ENCODE measurements at places on chromosomes 2 and 18. TPM values are rescaled to one million over a fixed set of nuclear protein-coding genes. Genes with fewer than 3 reads are reported as not detected.

GRCh38 chr18:34929336-34929780 is 111.9 kb upstream of the MAPRE2 start:
- no peak for DNase-seq

- DNase-seq, result no peak
These were observed 160.4 kb downstream of the NUP35 start for GRCh38 chr2:183284606-183285005.

GRCh38 chr2:223095207-223095606 is 43.2 kb downstream of the KCNE4 start:
- DNase-seq, result no peak

DNA sequence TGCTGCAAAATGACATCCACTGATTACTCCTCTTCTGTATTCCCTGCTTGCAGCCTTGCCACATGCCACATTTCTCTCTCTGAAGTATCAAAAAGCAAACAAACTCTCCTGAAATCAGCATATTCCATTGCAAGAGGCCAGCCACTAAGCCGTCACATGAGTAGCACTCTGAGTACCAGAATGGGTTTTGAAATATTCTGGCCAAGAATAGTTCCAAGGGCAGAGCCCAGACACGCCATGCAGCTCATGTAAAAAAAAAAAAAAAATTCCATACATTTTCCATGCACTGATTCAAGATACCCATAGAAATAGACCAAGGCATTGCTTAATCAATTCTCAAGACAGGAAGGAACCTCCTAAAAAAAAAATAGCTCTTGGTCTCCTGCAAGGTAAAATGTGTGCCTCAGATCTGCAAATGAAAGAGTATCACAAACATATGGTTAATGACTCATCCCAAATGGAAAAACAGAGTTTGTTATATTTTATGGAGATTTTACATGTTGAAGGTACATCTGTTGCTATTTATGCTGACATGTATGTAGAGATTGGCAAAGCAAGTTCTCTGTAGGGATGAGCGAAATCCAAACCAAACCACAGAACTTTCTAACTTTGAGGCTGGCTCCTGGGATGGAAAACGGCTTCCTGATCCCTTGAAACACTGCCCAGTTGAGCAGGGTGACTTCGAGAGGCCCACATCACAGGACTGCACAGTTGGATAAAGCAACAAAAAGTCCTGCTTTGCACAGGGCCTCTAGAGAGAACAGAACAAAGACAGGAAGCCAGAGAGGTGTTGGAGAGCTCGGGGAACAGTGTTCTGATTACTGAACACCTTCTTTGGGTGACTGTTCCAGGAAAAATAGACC is 346.2 kb downstream of the ZNF521 start:
- no peak for DNase-seq

- no peak for DNase-seq
These were observed 35.0 kb downstream of the TTC32 start for GRCh38 chr2:19866771-19867170.

DNA sequence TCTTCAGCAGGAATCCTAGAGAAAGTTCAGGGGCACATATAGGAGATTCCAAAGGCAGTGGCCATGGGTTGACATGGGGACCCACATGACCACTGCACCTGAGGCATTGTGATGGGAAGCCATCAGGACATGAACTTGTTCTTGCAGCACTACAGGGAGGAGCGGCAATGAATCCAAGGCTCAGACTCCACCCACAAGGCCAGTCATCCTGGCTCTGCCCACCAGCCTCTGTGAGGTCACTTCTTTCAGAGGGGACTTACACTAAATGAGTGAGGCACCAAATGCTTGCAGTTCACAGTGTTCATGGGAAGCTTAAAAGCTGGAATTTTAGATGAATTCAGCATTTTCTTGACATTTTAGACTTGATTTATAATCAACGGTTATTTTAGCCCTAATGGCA is 254.2 kb downstream of the SETBP1 start:
- no peak for DNase-seq

- no peak for DNase-seq
These were observed 168.3 kb downstream of the PRPF40A start for GRCh38 chr2:152548996-152549395.

DNA sequence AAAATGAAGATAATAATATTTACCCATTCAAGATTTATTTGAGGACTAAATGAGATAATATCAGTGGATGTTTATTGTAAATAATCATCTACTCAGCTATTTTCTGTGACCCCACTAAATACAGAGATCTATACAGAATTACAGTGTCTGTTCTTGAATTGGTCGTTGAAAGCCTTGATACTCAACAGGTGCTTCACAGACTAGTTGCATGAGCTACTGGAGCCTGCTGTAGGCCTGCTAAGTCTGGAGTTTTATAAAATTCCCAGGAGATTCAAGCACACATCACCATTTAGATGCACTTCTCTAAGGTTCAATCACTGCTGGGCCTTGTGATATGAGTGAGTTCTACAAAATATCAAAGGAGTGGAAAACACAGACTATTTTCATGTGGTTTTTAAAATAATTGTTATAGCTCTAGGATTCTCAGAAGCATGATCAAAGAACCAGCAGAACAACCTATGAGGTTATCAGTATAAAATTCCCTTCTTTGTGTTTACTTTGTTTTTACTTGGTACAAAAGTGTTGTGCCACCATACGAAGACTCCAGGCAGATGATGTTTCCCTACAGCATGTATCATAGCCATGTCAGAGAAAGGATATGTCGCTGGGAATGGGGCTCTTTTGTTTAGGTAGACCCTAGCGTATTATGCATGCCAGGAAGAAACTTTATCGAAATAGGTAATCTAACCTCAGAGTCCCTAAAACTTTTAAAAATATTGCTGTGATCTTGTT is 7.1 kb downstream of the SULT1C4 start:
- DNase-seq, result no peak

DNA sequence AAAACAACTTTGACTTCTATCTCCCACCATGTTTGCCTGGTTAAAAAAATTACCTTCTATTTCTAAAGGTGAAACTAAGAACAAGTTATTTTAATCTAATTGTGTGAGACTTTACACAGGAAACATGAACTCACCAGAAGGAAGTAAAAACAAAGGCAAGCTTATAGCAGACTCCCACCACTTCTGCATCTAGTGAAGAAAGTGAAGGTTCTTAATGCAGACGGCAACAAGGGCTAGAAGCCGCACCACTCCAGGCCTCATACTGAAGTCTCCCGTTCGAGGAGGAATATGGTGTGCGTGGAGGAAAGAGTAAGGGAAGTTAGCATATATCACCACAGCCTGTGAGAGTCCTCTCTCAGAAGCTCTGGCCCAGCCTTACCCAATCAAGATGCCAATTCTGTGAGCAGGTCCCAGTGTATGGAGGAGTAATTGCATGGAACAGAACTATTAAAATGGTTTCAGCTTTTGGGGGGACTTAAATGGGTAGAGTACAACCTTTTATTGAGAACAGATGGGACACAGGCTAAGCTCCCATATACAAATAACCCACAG is 958.7 kb downstream of the BCL11A start:
- DNase-seq, result no peak

GRCh38 chr2:179584760-179585159 is 276.7 kb downstream of the ZNF385B start:
- DNase-seq, result no peak

GRCh38 chr2:105749583-105750400 is 5.1 kb downstream of the NCK2 start:
- no peak for DNase-seq

GRCh38 chr2:129587426-129588064 is 391.9 kb upstream of the RAB6C start:
- no peak for DNase-seq

GRCh38 chr2:193868833-193869232 is 1674.1 kb upstream of the TMEFF2 start:
- DNase-seq, result peak; percentile 84

GRCh38 chr2:45130736-45131135 is 121.5 kb upstream of the SIX2 start:
- no peak for DNase-seq

DNA sequence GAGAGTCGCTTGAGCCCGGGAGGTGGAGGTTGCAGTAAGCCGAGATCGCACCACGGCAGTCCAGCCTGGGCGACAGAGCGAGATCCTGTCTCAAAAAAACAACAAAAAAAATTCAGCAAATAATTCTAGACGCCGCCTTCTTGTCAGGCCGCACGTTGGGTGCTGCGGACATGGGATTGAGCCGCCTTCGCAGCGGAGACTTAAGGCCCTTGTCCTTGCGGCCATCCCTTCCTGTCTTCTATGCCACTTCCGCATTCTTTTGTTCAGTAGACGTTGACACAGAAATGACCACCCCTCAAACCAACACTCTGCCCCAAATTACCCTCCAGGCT is 15.8 kb downstream of the PTPN18 start:
- no peak for DNase-seq

DNA sequence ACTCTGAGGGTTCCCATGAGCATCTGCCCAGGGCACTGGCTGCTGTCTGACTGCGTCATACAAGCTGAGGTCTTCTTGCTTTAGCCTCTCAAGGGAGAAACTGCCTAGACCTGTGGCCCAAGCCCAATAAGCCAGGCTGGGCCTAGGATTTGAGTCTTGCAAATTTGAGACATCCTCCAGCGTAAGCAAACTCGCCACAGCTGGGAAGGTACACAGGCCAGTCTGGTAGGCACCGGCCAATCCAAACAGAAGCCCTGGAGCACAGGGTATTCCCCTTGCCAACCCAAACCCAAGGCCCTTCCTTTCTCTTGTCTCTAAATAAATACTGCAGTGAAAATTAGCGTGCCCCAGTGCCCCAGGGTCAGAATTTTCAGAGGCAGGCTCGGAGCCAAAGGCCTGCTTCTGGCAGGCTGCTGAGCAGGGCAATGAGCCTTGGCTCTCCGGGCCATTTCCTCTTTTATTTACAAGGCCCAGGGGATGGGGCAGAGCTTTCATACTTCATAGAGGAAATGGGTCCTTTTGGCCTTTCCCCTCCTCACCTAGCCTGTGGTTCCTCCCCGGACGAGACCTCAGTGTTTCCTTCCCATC is 33.3 kb downstream of the POLR1A start:
- DNase-seq, result peak; percentile 25

GRCh38 chr2:141522702-141523101 is 608.1 kb downstream of the LRP1B start:
- DNase-seq, result peak; percentile 58

DNA sequence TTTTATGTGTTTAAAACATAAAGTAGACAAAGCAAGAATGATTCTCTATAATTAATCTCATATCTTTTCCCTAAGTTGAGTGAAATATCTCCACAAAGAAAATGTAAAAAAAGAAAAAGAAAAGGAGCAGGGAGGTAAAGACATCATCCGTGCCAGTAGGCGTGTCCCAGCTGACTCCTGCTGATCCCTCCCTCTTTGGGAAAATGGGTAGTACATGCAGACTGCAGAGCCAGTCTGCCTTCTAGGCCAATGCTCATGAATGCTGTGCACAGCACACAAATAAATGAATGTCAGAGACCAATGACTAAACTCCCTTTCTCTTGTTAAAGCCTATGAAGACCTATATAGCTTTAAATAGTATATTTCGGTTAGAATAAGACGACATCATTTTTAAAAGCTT is 64.7 kb downstream of the RAPH1 start:
- no peak for DNase-seq

DNA sequence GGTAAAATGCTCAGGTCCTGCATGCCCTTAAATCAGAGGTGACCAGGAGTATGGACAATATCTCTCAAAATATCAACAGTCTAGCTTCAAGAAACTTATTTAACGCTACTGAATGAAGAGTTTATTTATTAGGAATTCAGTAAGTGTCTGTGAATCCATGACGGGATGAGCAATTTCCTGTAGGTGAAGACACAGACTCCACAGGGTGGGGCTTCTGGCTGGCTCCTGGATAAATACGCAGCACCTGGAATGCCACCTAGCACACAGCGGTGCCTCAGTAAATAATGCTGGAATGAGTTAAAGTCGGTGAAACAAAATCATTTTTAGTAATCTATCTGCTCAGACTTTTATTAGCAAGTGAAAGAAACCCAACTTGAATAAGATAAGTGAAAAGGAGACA is 29.4 kb upstream of the MBP start:
- no peak for DNase-seq

- no peak for DNase-seq
These were observed 81.9 kb upstream of the ZNF397 start for GRCh38 chr18:35158728-35159450.

- DNase-seq, result no peak
These were observed 15.4 kb upstream of the MSGN1 start for GRCh38 chr2:17800693-17801458.

DNA sequence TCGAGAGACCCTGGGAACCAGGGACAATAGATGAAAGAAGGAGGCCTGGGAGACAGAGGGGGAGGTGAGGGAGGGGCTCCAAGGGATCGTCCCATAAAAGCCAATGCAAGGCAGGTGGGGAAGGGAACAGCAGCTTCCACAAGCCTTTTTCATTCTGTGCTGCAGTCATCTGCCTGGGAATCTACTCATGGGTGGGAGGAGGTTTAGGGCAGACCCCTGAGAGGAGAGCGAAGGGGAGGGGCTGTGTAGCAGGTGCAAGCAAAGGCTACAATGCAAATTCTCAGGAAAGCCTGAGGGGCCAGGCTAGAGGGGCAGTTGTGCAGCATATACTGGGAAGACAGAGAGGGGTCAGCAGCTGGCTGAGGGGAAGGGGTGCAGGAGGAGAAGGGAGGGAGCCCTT is 135.4 kb downstream of the SETBP1 start:
- DNase-seq, result no peak

GRCh38 chr2:113228991-113229716 is 49.6 kb downstream of the PAX8 start:
- DNase-seq, result no peak

- DNase-seq, result no peak
These were observed 19.5 kb downstream of the ANKRD30B start for GRCh38 chr18:14767474-14767873.

GRCh38 chr2:117745537-117745936 is 69.0 kb upstream of the DDX18 start:
- no peak for DNase-seq

DNA sequence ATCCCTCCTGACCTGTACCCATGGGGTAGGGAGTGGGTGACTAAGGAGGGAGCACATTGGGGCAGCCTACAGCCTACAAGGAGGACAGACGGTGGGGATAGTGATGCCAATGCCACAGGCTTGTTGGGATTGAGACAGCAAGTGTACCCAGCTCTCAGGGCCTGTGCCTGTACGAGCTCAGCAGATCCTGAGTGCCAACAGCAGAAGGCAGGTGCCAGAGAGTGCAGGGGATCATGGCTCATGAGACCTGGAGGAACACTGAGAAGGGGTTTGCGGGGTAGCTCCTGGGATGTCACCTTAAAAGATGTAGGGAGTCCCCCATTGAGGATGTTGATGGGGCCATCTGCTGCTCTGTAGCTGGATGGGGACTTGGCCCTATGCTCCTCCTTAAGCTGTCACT is 10.3 kb upstream of the SNED1 start:
- DNase-seq, result no peak

SLC14A1 gene
- not detected for total RNA-seq

PLA2R1 gene
- not detected for total RNA-seq

SGPP2 gene
- total RNA-seq, result not detected

TTC31 gene
- total RNA-seq, result 34.6 TPM

NUP35 gene
- total RNA-seq, result 27.7 TPM

AMER3 gene
- total RNA-seq, result not detected

IL36G gene
- not detected for total RNA-seq

TRIM43 gene
- 6.3 TPM for total RNA-seq

GRHL1 gene
- 0.14 TPM for total RNA-seq

SNRNP27 gene
- 51.7 TPM for total RNA-seq

ADRA2B gene
- total RNA-seq, result not detected

SOX11 gene
- total RNA-seq, result not detected

CRYGD gene
- total RNA-seq, result not detected

GAREM2 gene
- total RNA-seq, result 12.8 TPM

IL1B gene
- total RNA-seq, result not detected

NEU4 gene
- total RNA-seq, result not detected

ABCB11 gene
- not detected for total RNA-seq

SCN2A gene
- not detected for total RNA-seq
